LHCN-M2 (cell line): ENCODE measurements at places on chromosomes 5 and 9. TPM values are rescaled to one million over a fixed set of nuclear protein-coding genes. Genes with fewer than 3 reads are reported as not detected.

The DMRTA1 gene
- total RNA-seq: 2.4 and 4.2 TPM in 2 replicates

The RASEF gene
- not detected in 2 replicates for total RNA-seq

- DNase-seq: no peak
Observed at GRCh38 chr9:92602413-92602812, 66.6 kb upstream of the ECM2 start.

The PCDHGA8 gene
- 0.26 and 0.75 TPM in 2 replicates for total RNA-seq

The ADCY2 gene
- not detected in 2 replicates for total RNA-seq

The OR2V2 gene
- not detected in 2 replicates for total RNA-seq

DNA sequence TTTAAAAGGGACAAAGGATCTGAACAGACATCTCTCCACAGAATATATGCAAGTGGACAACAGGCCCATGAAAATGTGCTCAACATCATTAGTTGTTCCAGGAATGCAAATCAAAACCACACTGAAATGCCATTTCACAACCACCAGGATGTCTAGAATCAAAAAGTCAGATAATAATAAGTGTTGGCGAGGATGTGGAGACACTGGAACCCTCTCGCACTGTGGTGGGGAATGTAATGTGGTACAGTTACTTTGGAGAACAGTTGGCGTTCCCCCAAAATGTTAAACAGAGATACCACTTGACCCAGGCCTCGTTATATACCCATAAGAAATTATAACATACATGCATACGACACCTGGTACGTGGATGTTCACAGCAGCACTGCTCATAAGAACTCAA lies 38.6 kb downstream of the SARDH start:
- no peak for DNase-seq

DNA sequence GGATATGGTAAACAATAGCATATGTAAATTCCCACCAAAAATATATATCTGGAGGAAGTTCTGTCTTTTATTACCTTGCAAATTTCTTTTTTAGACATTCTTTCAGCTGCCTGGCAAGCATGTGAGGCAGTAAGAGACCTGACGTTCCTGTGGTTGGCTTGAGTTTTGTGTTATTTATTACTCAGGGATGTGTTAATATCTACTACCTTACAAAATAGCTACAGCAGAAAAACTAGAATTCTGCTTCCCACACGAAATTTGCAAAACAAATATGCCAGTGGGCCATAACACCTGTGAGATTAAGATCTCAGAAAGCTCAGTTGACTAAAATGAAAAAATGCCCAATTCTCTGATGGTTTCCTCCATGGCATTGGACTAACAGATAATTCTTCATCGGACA lies 274.2 kb downstream of the TMEM167A start:
- DNase-seq: no peak

GRCh38 chr9:93010704-93011103 lies 47.8 kb upstream of the SUSD3 start:
- no peak for DNase-seq

GRCh38 chr5:74798977-74799911 lies 32.2 kb downstream of the NSA2 start:
- peak; percentile 70 for DNase-seq

DNA sequence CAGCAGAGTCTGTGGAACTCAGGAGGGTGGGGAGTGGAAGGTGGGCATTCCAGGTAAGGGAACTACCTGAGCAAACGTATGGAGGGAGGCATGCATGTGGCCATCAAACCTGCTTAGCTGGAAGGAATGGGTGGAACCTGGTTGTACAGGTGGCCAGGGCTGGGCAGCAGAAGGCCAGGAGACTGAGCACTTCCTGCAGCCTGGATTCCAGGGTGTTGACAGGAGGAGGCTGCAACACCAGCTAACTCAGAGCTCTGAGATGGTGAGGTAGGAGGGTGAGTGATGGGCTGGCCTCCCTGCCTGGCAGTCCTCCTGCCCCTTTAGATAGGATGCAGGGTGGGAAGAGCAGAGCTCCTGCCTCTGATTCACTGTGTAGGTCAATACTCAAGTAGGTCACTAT lies 92.5 kb upstream of the CPEB4 start:
- no peak for DNase-seq

GRCh38 chr9:121598167-121598964 lies 53.1 kb upstream of the DAB2IP start:
- DNase-seq: peak; percentile 30

DNA sequence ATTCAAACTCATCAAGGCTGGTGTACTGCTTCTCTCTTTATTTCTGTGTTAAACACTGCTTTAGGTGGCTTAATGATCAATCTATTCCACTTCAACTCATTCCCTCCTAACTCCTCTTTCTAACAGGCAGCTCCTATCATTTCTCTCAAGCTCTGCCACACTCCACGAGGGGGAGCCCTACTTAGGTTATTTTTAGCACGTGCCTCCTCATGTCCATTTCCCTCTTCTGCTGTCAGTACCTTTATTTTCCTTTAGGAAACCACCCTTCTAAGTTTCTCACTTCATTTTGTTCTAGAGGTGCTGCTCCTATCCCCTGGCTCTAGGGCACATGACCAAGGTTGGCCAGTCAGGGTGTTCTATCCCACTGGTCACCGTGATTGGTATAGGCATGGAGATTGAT lies 6.7 kb upstream of the BRINP1 start:
- peak; percentile 8 for DNase-seq

DNA sequence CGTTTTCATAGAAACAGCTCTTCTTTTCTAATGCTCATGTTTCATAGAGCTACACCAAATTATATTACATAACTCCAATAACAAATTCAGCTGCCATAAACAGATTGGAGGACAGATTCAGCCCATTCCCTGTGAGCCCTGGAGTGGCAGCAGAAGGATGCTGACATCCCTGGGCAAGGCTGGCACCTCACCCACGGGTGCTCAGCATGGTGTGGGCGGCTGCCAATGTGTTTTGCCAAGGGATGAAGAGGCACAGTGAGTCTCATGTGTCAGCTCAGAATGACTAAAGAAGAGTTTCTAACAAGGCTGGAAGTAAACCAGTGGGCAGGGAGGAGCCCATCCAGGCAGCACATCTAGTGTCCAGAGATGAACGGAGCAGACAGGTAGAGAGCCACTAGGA lies 127.1 kb upstream of the ICE1 start:
- DNase-seq: no peak

DNA sequence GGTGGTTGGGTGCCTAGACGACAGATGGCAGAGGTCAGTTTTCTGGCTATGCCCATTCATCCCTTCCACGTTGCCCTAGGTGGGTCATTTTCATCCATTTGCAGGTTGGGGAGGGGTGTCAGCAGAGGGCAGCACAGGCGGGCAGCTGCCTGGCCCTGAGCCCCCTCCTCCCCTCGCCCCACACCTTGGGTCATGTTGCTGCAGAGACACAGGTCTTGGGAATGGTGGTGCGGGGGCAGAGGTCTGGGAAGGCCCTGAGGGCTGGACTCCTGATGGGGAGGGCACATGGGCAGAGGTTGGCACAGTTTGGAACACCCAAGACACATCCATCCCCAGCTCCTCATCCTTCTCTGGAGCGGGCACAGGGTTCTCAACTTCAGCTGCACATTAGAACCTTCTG lies 103.2 kb upstream of the LMX1B start:
- DNase-seq: no peak

DNA sequence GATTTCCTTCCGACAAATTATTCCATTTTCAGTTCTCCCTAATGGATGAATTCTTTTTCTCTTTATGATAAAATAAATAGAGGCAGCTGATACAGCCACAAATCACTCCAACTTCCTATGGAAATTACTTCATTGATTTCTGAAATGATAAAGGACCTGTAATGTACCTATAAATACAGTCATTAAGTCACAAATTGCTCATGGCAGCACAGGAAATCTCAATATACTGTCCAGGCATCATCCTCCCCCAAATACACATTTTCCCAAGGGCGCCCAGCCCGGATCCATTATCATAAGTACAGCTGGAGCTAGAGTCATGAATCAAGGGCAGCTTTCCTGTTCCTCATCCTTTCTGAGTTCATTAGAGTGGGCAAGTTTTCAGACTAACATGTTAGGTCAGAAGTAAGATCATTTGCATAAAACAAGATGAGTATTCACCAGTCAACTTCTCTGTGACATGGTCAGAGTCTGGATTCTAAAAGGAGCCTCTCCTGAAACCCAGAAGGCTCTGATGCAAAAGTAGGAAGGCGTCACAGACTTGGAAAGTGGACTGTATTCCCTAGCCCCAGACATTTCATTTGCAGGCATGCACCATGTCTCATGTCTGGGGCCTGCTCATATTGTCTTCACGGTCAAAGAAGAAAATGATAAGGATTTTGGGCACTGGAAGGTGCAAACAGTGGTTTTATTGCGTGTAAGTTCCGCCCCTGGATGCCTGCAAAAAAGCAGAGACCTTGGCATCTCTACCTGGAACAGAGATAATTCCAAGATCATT lies 383.2 kb downstream of the PLK2 start:
- DNase-seq: no peak

GRCh38 chr5:54769072-54769471 lies 216.3 kb downstream of the ESM1 start:
- no peak for DNase-seq

DNA sequence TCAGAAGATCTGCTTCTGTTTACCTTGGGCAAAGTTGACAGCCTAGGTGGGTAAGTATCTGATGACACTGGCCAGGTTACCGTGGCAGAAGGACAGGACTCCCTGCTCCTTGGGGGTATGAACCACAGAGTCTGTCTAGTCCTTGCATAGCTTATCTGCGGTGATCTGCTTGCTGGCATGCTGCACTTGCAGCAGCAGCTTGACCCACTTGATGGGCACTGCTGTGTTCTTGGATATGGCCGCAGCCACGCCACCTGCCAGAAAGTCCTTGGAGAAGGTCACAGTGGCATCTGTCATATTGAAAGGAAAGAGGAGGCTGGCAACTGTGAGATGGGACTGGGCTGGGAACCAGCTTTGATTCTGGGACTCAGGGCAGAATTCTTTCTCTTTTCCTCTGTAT lies 35.9 kb upstream of the POC5 start:
- no peak for DNase-seq

- no peak for DNase-seq
Observed at GRCh38 chr9:123564652-123565051, 208.7 kb downstream of the CRB2 start.

DNA sequence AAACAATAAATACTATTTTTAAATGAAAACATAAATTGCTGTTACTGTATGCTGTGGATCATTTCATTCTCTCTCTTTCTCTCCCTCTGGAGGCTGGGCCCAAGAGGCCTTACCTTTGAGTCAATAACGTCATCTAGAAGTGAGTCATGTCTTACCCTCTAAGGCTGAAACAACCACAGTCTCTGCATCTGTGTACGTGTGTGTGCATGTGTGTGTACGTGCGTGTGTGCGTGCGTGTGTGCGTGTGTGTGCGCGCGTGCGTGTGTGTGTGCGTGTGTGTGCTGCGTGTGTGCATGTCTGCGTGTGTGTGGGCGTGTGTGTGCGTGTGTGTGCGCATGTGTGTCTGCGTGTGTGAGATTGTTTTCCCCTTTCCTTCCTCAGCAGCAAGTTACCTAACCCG lies 13.6 kb upstream of the IL17B start:
- no peak for DNase-seq

- no peak for DNase-seq
Observed at GRCh38 chr9:95879591-95879990, 4.1 kb downstream of the ERCC6L2 start.

GRCh38 chr5:140305471-140305870 lies 2.6 kb upstream of the PFDN1 start:
- DNase-seq: no peak

DNA sequence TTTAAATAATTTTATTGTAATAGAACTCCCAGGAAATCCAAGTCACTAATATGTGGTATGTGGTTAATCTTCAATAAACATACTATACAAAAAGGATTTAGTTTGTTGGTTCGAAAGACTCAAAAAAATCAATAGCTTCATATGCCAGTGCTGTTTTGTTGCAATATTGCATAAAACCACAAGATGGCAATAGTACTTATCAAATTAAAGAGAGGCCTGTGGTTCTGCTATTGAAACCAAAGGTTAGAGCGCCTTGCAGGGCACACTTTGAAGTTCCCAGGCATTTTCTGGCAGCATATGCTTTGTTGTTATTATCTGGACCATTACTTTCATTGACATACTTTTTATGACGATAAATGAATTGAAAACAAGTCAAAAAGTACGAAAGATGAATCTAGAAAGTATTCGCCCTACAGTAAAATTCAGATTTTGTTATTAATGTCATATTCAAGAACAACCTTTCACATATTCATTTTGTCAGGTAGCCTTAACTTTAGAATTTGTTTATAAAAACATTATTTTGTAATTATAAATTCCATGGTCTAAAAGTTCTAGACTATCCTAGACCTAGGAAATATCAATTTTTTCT lies 316.3 kb downstream of the MCTP1 start:
- DNase-seq: peak; percentile 76

The SUSD3 gene
- not detected in 2 replicates for total RNA-seq

The INSL4 gene
- total RNA-seq: not detected in 2 replicates

The PCDHB15 gene
- 3.8 TPM in 2 replicates for total RNA-seq

DNA sequence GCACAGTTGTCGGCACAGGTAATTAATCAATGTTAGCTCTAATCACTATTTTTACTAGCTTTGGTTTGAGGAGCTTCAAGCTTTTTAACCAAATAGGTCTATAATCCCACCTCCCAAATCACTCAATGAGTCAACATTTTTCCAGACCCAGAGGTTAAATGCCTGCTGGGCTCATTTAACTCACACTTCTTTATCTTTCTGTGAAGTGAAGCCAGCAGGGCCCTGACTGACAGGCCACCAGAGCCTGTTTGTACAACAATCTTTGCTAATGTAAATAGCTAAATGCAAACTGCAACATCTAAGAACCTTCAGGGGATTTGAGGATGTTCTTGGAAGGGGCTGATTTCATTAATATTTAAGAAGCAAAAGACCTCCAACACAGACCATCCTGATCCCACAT lies 98.4 kb upstream of the NREP start:
- no peak for DNase-seq

- no peak for DNase-seq
Observed at GRCh38 chr5:158058208-158059120, 199.5 kb upstream of the CLINT1 start.

The CCL19 gene
- not detected in 2 replicates for total RNA-seq

The SPINK6 gene
- total RNA-seq: not detected in 2 replicates

- DNase-seq: no peak
Observed at GRCh38 chr9:122609804-122610203, 4.7 kb upstream of the OR1Q1 start.

The ADAMTSL2 gene
- total RNA-seq: 0.32 TPM in 1 of 2 replicates, not detected in the other

The TSSK1B gene
- 0.06 and 0.52 TPM in 2 replicates for total RNA-seq

- DNase-seq: peak; percentile 61
Observed at GRCh38 chr5:60332244-60333004, 367.5 kb downstream of the DEPDC1B start.

GRCh38 chr5:59620535-59621212 lies 272.9 kb downstream of the PDE4D start:
- peak; percentile 80 for DNase-seq

DNA sequence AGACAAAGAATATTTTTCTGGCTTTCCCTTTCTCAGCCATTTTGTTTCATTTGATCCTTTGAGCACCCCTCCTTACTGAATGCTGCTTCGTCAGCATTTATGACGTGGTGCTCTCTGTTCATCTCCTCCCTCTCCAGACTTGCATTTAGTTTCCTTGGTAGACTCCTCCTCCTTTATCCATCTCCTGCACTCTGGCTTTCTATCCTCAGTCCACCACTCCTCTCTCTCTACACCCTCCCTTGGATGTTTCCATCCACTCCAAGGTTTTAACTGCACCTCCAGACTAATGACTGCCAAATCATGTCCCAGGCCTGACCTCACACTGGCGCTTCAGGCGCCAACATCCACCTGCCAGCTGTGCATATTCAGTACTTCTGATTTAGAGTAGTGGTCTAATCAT lies 245.4 kb downstream of the RAB3C start:
- no peak for DNase-seq

The OR1J2 gene
- total RNA-seq: not detected in 2 replicates

- DNase-seq: no peak
Observed at GRCh38 chr9:5873439-5873838, 17.2 kb upstream of the MLANA start.

- no peak for DNase-seq
Observed at GRCh38 chr9:115202181-115202580, 84.2 kb upstream of the TNC start.
